NCI-H226 (cell line): ENCODE measurements at places on chromosomes 16 and 17.
A peak's percentile ranks its signal among the peaks of the same experiment; 100 is the strongest.

DNA sequence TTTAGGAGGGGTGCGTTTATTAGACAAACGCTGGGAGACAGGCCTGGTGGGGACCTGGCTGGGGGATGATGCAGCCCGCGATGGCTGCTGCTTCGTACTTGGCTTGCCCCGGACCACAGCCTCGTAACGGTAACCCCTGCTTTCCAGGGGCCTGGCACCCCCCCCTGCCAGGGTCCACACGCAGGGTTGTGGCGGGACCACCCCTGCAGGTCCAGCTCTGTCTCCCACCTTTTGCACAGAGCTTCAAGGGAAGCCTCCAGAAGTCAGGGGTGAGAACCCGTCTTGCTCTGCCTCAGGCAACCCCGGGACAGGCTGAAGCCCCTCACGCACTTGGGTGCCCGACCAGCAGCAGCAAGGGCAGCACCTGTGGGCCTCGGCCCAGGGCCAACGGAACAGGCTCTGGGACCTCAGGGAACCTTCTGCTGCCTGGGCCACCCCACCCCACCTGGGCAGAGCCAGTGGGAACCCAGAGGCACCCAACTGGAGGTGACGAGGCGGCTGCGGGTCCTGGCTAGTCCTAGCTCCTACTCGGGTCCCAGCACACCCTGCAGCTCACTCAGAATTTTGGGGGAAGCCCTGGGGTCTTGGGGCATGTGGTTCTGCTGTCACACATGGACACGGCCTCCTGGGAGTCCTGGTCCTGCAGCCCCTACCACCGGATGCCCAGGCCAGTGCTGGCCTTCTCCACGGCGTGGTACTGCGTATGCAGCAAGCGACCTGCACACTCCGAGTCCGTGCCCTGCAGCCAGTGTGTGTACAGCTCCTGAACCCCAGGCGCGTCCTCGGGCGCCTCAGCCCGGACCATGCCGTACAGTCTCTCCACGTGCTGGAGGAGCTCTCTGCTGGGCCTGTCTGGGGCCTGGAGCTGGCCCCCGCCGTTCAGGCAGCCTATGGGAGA, 3.1 kb downstream of the HAGHL start:
- no peak for DNase-seq

DNA sequence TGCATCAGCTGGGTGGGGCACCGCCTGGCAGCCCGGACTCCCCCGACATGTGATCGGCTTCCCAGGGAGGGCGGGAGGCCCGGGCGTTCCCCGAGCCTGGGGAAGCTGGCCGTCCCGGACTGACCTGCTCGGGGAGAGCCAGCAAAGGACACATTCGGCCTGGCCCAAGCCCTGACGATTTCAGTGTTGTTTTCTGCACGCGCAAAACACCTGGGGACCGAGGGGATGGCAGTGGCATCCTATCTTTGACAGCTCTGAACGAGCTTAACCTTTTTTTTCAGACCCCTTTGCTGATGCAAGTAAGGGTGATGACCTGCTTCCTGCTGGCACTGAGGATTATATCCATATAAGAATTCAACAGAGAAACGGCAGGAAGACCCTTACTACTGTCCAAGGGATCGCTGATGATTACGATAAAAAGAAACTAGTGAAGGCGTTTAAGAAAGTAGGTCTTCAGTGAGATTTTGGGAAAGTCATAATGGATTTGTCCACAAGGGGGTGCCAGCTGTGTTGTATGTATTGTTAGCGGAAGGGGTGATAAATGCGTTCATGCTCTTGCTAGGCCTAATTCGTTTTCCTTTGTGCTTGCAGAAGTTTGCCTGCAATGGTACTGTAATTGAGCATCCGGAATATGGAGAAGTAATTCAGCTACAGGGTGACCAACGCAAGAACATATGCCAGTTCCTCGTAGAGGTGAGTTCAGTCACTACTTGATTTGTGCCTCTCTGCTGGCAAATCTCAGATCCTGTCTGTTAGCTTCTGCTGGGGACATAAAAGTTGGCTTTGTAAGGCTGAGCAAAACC, 1.0 kb downstream of the EIF1 start:
- peak; percentile 45 for DNase-seq

GRCh38 chr16:30349675-30350074, 5.4 kb downstream of the CD2BP2 start:
- no peak for DNase-seq

DNA sequence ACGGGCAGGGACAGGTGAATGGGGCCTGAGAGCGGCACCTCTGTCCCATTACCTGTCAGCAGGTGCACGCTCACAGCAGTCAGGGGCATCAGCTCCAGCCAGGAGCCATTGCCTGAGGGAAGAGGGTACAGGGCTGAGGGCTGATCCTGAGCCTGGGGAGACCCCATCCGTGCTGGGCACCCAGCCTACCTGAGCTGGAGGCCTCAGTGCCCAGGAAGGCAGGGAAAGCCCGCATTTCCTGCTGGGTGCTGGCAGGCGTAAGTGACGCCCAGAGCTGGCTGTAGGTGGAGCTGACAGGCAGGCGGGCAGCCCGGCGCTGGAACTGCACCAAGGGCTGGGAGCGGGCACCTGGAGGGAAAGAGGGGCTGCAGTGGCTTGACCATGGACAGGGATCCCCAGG, 7.4 kb downstream of the FAM171A2 start:
- DNase-seq, result no peak

GRCh38 chr16:54846766-54847165, 83.9 kb upstream of the IRX5 start:
- peak; percentile 64 for DNase-seq

DNA sequence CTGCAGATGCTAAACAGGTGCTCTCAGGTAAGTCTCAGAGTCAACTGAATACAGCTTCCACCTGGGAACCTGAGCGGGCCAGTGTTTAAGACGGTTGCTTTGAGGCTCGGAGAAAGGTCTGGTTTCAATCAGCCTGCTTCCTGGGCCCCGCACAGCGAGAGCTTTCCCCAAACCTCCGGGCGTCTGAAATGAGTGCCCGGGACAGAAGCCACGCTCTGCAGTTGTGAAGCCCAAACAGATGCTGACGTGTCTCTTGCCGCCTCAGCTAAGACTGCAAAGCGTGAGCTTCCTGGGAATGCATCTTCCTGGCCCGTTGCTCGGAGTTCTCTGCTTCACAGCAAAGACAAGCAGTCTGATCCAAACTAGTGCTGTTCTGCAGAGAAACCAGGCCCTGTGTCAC, 36.7 kb downstream of the PLXDC1 start:
- no peak for DNase-seq

DNA sequence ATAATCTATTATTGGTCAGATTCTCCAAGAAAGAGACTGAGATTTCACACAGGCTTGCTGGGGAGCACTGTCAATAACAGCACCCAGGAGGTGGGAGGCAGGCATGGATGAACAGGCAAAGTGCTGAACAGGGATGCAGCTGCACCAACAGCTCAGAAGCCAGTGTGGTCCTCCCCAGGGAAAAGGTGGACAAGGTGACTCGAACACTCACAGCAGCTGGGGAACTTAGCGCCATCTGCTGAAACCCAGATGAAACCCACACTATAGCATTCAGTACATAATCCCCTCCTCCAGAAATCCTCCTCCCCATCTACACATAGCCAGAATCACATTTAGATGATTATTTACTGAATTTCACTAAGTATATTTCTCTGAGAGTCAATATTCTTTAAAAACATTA, 255.2 kb upstream of the WSB1 start:
- DNase-seq, result no peak

- DNase-seq, result no peak
Observed at GRCh38 chr17:41098042-41098441, at the start of gene KRTAP4-8. TSS of gene KRTAP4-8 (minus strand) at chr17:41098142. CDS start at chr17:41098084, 58 bp downstream.

- DNase-seq, result peak; percentile 36
Observed at GRCh38 chr17:46771561-46772474, 46.7 kb downstream of the WNT3 start.

GRCh38 chr16:67039260-67040020, 10.5 kb downstream of the CBFB start:
- DNase-seq, result no peak

- DNase-seq, result no peak
Observed at GRCh38 chr16:30458561-30459394, 13.1 kb upstream of the SEPHS2 start.

- DNase-seq, result no peak
Observed at GRCh38 chr17:64281962-64282752, 19.1 kb upstream of the TEX2 start.
